Umbilical cord (tissue), 2 donors: ENCODE measurements at places on chromosomes 7 and 10. TPM values are rescaled to one million over a fixed set of nuclear protein-coding genes. Genes with fewer than 3 reads are reported as not detected.

IFIT5 gene
- total RNA-seq, result 13.5 TPM

CYP2E1 gene
- 0.72 TPM for total RNA-seq

UCMA gene
- 3.9 TPM for total RNA-seq

KIAA1217 gene
- 32.0 TPM for total RNA-seq

NPC1L1 gene
- total RNA-seq, result 0.48 TPM

CDHR1 gene
- 1.2 TPM for total RNA-seq

- no peak for DNase-seq
Observed at GRCh38 chr7:42210779-42211178, 26.2 kb downstream of the GLI3 start.

- DNase-seq, result peak; percentile 97
Observed at GRCh38 chr10:27241652-27242472, 1.3 kb upstream of the ACBD5 start.

DNA sequence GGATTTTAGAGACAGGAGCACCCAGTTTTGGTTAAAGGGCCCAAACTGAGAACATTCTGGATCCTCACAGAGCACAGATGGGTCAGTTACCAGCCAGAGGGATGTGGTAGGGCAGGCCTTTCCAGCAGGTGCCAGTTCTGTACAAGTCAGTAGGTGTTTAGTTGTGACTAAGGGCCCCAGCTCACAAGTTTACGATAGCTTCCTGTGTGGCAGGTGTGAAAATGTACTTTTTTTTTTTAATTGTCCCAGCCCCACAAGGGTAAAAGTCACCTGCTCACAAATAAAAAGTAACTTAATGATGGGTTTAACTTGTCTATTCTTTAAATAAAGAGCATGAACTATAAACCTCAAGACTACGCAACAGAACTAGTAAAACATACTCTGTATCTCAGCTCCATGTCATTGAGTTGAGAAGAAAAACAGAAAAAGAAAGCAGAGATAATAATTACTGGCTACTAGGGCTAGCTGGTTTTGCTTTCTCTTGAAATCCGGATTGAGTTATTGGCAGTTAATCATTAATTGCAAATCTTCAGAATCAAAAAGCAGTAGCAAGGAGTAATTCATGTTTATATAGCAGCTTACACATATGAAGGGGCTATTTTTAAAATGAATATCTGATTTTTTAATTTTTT is 15.4 kb downstream of the NFE2L3 start:
- no peak for DNase-seq

DNA sequence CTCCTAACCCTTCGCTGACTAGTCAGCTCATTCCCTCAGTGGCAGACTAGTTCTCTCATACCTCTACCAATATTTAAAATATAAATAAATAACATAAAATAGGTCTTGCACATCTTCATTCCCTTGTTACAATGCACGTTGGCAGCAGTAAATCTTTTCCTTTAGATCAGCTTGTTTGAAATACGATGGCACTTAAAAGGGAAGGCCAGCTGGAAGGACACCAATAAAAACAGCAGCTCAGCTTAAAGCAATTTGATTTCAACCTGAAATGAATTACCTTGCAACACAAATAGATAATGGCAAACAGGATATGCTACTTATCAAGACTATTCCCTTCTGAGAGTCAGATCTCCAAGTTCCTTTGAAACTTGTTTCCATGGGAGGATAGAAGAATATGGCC is 321.8 kb downstream of the GFRA1 start:
- no peak for DNase-seq

GRCh38 chr10:95308389-95309302 is 17.8 kb upstream of the PDLIM1 start:
- DNase-seq, result peak; percentile 69

GRCh38 chr10:63105225-63106110 is 27.7 kb upstream of the NRBF2 start:
- peak; percentile 61 for DNase-seq

GRCh38 chr10:132397671-132398565 is 918 bp downstream of the PWWP2B start:
- DNase-seq, result peak; percentile 53

DNA sequence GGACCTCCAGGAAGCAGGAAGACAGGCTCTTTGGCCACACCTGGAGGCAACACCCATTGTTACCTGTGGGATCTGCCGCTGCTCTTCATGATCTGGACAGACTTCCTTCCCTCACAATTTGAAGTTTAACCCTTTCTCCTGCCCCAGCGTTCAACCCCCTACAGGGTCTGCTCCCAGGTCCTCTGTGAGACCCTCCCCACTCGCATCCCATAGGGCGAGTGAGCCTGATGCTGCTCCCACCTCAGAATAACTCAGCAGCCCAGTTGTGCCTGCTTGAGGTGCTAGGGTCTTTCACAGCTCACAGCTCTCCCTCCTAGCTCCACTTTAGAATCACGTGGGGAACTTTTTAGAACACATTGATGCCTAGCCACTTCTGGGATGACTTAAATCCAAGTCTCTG is 61.8 kb upstream of the C10orf90 start:
- no peak for DNase-seq

GRCh38 chr7:613442-614140 is 93.9 kb upstream of the PDGFA start:
- peak; percentile 65 for DNase-seq

GRCh38 chr7:73941836-73942551 is 81.0 kb downstream of the TMEM270 start:
- no peak for DNase-seq

GRCh38 chr10:7471720-7472367 is 61.0 kb upstream of the SFMBT2 start:
- DNase-seq, result peak; percentile 47

DNA sequence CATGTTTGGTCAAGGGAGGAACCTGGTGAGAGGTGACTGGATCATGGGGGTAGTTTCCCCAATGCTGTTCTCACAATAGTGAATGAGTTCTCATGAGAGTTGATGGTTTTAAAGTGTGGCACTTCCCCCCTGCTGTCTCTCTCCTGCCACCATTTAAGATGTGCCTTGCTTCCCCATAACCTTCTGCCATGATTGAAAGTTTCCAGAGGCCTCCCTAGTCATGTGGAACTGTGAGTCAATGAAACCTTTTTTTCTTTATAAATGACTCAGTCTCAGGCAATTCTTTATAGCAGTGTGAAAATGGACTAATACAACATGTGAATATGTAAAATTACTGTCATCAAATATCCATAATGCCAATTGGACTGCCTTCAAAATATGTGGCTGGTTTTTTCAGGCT is 165.5 kb upstream of the TARP start:
- DNase-seq, result no peak

DNA sequence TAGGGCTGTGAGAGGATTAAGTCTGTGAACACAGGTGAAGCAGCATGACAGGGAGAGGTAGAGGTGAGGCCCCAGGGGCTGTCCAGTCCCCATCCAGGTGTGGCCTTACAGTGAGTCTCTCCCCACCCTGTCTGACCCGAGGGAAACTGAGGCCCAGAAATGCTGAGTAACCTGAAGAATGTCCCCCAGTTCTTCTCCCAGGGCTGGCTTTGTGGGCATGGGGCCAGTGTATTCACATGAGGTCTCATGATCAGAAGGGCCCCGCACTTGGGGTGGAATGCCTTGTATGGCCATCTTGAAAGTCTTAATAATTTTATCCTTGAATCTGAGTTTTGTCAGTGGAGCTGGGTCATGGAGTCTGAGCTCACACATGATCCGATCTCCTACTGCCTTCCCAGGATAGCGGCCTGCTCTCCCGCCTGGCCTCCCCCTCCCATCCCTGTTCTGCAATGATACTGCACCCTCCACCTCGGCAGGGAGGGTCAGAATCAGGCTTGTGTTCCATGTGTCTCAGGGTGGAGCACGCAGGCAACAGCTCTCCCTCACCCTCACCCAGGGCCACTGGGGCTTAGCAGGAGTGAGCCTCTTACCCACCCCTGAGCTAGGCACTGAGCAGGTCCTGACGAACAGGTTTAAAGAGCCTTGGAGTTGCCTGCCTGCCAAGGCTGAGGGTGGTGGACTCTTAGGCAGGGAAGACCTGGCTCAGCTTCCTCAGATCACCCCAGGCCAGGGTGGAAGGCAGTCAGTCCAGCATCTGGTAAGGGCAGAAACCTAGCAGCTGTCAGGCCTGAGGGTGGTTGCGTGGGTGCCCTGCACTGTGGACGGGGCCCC is 41.4 kb upstream of the NPFFR1 start:
- DNase-seq, result peak; percentile 21

- DNase-seq, result no peak
Observed at GRCh38 chr7:140671966-140672365, 779 bp upstream of the ADCK2 start.
